ENCODE measurements at places on chromosomes 6 and 20.

DNA sequence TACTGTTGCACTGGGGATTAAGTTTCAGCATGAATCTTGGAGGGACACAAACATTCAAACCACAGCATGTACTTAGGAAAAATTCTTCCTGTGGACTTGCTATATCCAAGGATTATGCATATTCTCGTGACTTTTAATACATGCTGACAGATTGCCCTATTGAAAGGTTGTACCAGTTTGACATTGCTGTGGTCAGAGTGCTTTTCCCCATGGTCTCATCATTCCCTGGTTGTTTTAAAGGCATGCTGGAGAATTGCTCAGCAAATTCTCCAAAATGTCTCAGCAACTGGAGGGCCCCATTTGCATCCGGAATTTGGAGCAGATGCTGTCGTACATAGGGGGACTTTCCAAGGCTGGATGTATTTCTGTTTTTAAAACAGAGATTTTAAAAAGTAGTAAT is 7.4 kb downstream of the HECA start:
- H3K36me3 ChIP-seq, result peaks cover 2% of the 10 kb centered on the region
- no peak overlapping the region for H3K27ac ChIP-seq
- DNase-seq, result no peak
- no peak overlapping the region for H3K4me3 ChIP-seq

DNA sequence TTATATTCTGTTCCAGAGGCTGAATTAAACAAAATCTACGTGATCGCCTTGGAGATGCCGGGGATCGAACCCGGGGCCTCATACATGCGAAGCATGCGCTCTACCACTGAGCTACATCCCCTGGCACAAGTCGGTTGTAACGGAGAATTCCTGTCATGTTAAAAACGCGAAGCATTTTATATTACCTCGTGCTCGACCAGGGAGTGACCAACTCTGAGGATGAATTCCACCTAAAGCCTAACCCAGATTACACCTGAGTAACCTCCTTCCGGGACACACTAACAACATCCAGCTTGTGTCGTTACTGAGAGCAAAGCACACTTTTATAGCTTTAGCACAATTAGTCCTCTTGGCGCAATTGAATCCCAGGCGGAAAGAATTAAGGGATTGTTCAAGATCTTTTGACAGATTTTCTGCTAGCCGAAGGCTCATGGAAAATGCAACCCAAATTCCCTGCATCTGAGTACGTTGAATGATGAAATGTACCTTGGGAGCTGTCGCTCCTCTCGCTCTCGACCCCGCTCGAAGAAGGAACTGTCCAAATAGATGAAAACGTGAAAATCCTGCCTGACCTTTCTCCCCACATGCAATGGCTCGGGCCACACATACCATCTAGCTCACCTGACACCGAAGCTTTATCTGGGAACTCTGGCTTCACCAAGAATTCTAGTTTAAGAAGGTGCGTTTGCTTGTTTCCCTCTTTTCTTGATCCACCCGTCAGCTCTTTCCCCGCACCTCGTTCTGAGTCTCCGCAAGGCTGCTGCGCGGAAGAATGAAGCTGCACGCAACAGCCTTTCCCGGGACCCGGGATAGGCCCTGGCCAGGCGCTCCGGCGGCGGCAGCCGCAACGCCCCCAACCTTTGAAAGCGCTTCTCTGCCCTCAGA is 148.3 kb downstream of the GPX5 start:
- no peaks in the 10 kb centered on the region for H3K36me3 ChIP-seq
- H3K4me1 ChIP-seq, result peaks cover 7% of the 10 kb centered on the region
- H3K27ac ChIP-seq, result no peak overlapping the region
- peaks cover 6% of the 10 kb centered on the region for H3K27me3 ChIP-seq
- H3K4me3 ChIP-seq, result peak overlapping the region; percentile 40

DNA sequence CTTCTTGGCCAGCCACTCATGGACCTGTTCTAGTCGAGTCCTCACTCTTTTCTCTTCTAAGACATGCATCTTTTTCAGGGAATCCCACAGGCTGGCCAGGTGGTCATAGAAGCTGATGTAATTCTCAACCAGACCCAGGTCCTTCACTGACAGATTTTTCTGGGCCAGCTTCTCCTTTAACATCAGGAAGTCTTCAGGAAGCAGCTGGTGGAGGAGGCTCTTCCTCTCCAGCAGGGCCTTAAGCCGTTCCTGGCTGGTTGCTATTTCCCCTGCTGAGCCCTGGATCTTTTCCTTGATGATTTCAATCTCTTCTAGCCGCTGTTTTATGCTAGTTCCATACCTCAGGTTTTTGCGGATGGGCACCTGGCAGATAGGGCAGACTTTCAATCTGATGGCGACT is 28.6 kb downstream of the DDX27 start:
- no peak overlapping the region for H3K4me3 ChIP-seq
- no peaks in the 10 kb centered on the region for H3K4me1 ChIP-seq
- DNase-seq, result no peak
- no peaks in the 10 kb centered on the region for H3K27me3 ChIP-seq

DNA sequence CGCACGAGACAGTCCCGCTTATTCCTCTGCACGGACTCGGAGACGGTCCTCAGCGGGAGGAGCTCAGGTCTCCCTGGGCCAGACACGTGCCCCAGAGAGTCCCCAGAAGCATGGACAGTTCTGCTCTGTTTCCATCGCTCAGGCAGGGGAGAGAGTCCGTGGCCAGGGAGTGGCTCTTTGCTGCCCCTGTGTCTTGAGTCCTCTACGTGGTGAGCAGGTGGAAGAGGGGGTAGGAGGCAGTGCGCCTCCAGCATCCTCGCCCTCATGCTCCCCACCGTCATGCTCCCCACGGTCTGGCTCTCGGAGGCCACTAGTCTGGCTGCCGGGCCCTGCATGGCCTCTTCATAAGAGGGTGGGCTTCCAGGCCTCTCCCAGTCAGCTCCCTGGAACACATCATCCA is 8.9 kb downstream of the TAGAP start:
- H3K27me3 ChIP-seq, result no peaks in the 10 kb centered on the region
- no peak overlapping the region for H3K27ac ChIP-seq
- no peak overlapping the region for H3K4me3 ChIP-seq
- no peak for DNase-seq
- no peaks in the 10 kb centered on the region for H3K36me3 ChIP-seq
- peaks cover 32% of the 10 kb centered on the region for H3K4me1 ChIP-seq

DNA sequence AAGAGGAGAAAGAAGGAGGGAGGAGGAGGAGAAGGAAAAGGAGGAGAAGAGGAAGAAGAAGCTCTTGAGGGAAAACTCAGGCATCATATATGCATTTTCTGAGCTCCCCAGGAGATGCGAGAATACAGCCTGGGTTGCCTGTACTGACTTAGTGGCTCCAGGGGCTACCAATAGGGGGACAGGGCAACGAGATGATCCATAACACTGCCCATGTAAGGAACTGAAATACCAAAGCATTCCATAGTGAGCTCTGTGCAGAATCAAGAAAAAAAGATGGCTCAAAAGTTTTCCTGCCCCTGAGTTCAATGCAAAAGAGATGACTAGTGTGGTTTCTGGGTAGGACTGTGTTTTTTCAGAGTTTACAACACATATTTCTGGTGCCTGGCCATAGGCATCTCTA is 258.7 kb downstream of the ALDH8A1 start:
- peaks cover 10% of the 10 kb centered on the region for H3K27me3 ChIP-seq
- DNase-seq, result no peak
- no peaks in the 10 kb centered on the region for H3K4me1 ChIP-seq
- H3K36me3 ChIP-seq, result no peaks in the 10 kb centered on the region
- no peak overlapping the region for H3K27ac ChIP-seq

DNA sequence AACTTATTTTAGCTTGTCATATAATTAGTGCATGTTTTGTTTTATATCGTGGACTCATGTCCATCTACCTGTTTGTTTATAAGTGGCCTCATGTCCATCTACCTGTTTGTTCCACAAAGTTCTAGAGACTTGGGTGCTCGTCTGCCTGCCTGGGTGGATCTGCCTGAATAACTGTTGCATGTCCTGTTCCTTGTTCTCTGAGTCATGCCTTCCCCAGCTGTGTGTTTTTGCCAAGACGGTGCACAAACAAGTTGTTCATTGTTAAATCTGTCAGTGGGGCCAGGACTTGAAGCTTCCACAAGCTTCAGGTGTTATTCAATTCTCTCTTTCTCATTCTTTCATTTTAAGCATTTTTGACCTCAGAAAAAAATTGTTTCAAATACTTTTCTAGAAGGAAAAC is 358.0 kb upstream of the CITED2 start:
- no peak overlapping the region for H3K27ac ChIP-seq
- H3K27me3 ChIP-seq, result no peaks in the 10 kb centered on the region
- H3K36me3 ChIP-seq, result no peaks in the 10 kb centered on the region
- no peak overlapping the region for H3K4me3 ChIP-seq
- H3K4me1 ChIP-seq, result peaks cover 18% of the 10 kb centered on the region

- DNase-seq, result no peak
- no peaks in the 10 kb centered on the region for H3K27me3 ChIP-seq
- H3K27ac ChIP-seq, result no peak overlapping the region
- H3K36me3 ChIP-seq, result no peaks in the 10 kb centered on the region
These were observed 98.8 kb downstream of the LYRM2 start for GRCh38 chr6:89539779-89540178.

GRCh38 chr20:13930281-13930680 is 60.1 kb downstream of the SEL1L2 start:
- no peak for DNase-seq
- no peak overlapping the region for H3K4me3 ChIP-seq
- peaks cover 12% of the 10 kb centered on the region for H3K4me1 ChIP-seq
- no peaks in the 10 kb centered on the region for H3K27me3 ChIP-seq
- H3K36me3 ChIP-seq, result no peaks in the 10 kb centered on the region

DNA sequence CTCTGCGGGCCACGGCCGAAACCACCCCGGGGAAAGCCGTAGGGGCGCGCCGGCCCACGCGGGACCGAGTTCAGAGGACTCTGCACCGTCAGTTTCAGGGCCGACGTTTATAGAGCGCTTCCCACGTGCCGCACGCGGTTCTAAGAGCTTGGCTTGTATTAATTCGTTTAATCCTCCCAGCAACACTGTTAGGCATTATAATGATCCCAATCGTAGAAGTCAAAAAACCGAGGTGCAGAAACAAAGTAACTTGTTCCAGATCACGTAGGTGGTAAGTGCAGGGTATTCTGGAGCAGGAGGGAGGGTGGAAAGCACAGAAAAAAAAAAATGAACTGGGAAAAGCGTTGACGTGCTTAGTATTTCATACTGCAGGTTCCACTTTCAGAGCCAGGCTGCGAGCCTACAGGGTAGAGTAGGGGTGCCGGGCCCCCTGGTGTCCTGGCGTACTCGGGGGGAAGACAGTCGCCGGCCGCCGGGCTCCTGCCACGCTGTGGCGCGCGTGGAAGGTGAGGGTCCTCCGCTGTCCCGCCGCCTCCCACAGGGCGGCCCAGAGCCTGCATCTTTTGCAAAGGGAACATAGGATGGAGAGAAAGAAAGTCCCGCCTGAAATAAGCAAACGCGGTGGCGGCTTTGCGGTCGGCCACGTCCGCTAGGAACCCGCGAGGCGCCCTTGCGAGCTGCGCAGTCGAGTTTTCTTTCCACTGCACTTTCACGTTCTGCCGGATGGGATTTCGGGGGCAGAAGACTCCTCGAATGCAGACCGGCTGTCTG is 10.2 kb upstream of the FOXF2 start:
- peaks cover 3% of the 10 kb centered on the region for H3K4me1 ChIP-seq
- DNase-seq, result no peak
- no peak overlapping the region for H3K4me3 ChIP-seq
- no peaks in the 10 kb centered on the region for H3K36me3 ChIP-seq
- peaks cover 96% of the 10 kb centered on the region for H3K27me3 ChIP-seq

DNA sequence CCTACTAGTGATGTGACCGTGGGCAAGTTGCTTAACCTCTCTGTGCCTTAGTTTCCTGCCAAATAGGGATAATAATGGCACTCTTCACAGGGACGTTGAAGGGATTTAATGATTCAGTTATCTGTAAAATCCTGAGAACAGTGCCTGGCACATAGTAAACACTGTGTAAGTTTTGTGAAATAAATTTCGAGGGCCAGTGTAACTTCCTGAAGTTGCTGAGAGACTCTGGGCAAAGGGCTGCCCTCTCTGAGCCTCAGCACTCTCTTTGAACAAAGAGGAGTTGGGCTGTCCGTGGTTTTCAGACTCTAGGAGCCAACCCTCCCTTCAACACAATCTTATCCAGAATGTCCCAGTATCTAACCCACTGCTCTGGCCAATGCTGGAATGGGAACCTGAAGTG is 2.5 kb upstream of the TEAD3 start:
- H3K27ac ChIP-seq, result no peak overlapping the region
- no peak for DNase-seq
- no peaks in the 10 kb centered on the region for H3K27me3 ChIP-seq
- peaks cover 23% of the 10 kb centered on the region for H3K4me1 ChIP-seq

DNA sequence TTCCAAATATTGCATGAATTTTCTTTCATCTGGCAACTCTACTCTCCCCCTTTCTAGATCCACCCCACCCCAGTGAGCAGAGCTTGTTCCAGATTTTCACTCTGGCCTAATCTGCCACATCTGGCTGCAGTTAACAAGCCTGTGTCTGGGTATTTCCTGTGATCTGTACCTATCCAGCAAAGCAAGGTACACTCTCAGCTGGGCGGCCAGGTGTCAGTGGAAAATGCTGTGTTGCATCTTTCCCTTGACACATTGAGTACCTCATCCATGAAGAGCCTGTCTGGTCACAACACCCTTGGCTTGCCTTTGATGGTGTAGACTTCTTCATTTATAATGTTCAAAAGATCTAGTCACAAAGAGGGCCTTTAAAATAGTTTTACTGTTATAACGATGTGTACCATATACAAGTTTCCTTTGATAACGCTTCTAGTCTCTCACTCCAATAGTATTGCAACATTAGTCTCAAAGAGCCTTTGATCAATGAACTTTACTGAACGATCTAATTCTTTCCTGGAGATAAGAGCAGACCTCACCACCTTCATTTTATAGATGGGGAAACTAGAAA is 6.0 kb upstream of the RNF182 start:
- H3K36me3 ChIP-seq, result no peaks in the 10 kb centered on the region
- no peak overlapping the region for H3K4me3 ChIP-seq
- no peak overlapping the region for H3K27ac ChIP-seq
- peaks cover 18% of the 10 kb centered on the region for H3K4me1 ChIP-seq

DNA sequence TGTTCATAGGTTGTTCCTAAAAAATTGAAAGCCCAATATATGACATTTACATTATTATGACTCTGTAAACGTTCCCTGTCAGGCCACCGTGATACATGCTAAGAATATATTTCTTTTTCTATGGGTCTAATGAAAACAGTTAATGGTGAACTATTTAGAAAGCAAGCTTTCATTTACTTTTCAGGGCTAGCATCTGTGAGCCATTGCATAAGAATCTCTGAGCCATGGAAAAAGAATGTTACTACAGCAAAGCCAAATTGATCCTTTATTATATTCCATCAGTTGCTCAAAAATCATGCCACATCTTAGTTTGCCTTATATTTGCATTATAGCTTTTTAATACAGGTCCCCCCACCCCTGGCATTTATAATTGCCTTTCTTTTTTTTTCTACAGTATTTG is 275.5 kb downstream of the ZFAND3 start:
- peaks cover 9% of the 10 kb centered on the region for H3K4me1 ChIP-seq
- H3K4me3 ChIP-seq, result no peak overlapping the region
- H3K36me3 ChIP-seq, result no peaks in the 10 kb centered on the region
- H3K27me3 ChIP-seq, result no peaks in the 10 kb centered on the region
